Stimulated activated CD4-positive, alpha-beta T cell treated with anti-CD3 and anti-CD28 coated beads, Interleukin-4, amount 100 ng/mL, for 24 hours (primary cell): ENCODE measurements at places on chromosomes 16 and 17.
A peak's percentile ranks its signal among the peaks of the same experiment; 100 is the strongest.

DNA sequence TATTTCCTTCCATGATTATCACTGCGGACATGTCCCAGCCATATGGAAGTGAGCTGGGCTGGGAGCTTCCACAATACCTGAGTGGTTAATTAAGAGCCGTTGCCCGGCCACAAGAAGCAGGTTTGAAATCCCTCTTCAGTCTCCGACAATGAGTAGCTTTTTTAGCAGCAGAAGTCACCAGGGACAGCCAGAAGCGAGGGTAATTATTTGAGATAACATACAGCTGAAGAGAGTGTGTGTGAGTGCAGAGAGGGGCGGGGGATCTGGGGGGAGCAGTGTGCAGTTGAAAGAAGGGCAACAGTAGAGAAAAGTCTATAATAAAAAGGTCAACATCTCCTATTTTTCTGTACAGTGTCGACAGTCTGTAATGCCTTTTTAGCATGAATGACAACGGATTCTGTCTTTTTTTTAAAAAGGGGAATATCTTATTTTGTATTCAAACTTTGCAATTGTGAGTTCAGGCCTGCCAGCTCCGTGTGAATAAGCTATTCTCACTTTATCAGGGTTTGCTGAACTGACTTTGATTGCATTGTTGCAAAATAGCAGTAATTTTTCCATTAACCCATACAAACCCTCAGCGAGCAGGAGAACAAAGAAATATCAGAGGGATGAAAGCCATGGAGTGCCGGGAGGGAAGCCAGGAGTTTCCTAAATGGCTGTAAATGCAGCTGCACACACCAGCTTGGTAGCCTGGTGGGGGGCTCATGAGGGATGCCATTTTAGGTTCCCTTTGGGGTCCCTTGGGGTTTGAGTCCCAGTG, 220.3 kb upstream of the IRX3 start:
- DNase-seq: no peak

DNA sequence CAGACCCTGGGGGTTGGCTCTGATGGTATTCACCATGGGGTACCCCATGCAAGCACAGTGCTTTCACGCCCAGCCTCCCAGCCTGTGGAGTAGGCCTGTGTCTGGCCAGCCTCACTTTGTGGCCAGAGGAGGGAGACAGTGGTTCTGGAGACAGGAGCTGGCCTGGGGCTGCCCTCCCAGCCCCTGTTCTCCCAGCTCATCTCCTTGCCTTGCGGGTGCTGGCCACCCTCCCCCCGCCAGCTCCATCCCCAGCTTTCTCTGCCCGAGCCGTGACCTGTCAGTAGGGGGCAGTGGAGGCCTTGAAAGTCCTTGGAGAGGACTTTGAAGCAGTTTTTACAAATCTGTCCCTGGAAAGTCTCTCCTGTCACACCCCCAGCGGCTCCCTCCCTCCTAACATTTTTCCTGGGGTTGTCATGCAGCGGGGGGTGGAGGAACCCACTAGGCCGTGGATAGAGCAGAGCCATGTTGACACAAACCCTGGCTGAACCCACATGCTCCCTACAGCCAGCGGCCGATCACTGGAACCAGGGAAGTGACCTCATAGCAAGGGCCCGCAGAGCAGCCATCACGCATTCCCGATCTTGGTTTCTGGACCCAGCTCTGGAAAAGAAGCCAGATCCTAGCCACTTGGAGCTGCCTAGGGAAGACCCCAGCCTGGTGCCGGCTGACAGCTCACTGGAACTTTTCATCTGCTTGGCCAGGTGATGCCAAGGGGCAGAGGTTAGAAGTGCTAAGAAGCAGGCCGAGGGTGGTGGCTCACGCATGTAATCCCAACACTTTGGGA, 289.4 kb downstream of the SEC14L1 start:
- DNase-seq: peak; percentile 91

DNA sequence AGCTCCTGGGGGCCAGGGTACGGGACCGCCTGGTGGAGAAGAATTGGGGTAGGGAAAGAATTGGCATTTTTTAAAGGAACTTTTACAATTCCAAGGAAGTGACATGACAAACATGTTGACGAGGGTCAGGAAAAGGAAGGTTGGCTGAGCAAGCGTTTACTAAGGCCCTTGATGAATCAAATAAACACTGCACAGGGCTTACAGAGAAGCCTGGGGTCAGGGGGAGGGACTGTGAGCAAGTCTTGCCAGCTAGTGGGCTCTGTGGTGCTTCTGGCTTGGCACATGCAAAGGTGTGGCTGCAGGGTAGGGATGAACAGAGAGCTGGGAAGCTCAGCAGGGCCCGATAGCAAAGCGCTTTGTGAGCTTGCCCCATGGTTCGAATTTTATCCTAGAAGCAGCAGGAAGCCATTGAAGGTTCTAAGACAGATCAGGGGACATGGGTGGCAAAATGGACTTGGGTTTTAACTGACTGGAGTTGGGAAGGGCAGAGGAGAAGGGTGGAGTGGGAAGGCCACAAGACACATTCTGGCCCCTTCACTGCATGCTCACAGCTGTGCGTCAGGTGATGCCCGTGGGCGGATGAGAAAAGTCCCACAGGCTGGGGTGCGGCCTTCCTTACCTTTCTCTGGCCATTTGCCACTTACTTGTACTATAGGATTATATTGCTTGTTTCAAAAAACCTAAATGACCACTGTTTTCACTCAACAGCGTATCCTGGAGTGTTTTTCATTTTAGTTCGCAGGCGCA, 117.8 kb downstream of the SOCS1 start:
- no peak for DNase-seq

DNA sequence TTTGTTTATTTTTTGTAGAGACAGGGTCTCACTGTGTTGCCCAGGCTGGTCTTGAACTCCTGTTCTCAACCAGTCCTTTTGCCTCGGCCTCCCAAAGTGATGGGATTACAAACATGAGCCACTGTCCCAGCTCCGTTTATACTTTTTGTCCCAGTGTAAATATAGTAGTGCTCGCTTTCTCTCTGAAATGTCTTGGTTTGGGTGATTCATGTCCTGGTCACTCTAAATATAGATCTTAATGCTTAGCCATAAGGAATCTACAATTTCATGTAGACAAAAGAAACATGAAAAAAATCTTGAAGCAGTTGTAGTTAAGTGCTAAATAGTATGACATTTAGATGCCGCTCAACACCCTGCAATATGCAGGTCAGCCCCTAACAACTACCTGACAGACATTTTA, 126.9 kb downstream of the KATNIP start:
- no peak for DNase-seq

- no peak for DNase-seq
These were observed 5.6 kb downstream of the ERAL1 start for GRCh38 chr17:28860363-28860808.

DNA sequence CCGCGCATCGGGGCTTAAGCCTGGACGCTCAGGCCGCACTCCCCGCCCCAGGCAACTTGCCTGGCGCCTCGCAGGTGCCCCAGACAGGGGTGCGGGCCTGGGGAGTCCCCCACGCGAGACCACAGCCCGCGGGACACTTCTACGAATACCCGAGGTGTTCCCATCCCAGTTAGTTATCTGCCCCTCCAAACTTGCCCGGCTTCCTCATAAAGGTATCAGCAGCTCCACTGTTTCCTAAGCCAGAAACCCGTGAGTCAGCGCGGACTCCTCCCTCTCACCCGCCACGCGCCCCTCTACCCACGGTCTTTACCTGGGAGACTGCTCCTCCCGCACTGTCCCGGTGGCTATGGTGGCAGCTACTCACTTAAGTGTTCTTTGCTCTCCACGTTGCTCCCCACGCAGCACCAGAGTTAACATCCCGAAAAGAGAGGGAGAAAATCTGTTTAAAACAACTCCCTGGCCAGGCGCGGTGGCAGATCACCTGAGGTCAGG, 1.0 kb upstream of the CREBBP start:
- DNase-seq: no peak

GRCh38 chr16:11621920-11622651, 35.4 kb upstream of the LITAF start:
- DNase-seq: peak; percentile 37

GRCh38 chr17:77185137-77185536, 44.4 kb downstream of the SEC14L1 start:
- DNase-seq: no peak

DNA sequence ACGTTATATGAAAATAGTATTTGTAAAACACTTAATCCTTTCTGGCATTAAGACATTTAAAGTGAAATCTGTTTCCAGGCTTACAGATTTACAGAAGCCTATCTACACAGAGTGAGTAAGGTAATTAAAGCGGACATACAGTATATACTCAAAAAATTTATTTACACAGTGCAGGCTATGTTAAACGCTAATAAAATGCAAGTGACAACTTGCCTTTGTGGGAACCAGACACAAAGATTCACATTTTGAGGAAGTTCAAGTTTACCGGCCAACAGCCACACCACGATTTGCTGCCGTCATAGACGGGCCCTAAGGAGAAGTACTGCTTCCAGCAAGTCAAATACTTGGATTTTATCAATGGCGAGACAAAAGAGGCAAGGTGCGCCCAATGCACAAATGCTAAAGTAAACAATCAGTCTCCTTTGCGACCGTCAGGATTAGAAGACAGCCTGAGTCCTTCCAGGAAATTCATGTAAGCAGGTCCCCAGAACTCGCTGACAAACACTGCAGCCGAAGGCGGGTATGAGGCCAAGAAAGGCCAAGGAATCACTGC, 801 bp downstream of the VPS35 start:
- DNase-seq: no peak

DNA sequence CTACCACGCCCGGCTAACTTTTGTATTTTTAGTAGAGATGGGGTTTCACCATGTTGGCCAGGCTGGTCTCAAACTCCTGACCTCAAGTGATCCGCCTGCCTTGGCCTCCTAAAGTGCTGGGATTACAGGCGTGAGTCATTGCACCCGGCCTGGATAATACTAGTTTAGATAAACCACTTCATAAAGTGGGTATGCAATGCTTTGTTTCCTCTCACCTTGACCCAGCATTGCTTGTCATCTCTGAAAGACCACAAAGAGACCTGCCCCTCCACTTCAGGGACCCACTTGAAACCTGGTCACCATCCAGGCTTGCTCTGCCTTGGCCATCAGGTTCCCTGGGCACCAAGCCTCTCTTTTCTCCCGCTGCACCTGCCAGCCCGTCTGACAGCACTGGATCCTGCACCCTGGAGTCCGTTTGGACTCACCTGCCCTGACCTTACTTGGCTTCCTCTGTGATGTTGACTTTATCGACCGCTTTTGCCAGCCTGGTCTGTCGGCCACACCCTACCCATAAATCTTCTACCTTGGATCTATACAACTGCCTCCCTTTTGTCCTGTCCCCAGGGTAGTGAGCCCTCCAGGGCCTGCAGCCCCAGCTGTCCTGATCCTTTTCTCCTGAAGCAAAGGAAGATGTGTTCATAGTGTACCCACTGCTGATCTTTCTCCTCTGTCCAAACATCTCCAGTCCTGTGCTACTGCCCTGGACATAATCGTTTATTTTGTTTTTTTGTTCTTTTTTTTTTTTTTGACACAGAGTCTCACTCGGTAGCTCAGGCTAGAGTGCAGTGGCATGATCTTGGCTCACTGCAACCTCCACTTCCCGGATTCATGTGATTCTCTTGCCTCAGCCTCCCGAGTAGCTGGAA, 12.7 kb upstream of the ZG16 start:
- no peak for DNase-seq

DNA sequence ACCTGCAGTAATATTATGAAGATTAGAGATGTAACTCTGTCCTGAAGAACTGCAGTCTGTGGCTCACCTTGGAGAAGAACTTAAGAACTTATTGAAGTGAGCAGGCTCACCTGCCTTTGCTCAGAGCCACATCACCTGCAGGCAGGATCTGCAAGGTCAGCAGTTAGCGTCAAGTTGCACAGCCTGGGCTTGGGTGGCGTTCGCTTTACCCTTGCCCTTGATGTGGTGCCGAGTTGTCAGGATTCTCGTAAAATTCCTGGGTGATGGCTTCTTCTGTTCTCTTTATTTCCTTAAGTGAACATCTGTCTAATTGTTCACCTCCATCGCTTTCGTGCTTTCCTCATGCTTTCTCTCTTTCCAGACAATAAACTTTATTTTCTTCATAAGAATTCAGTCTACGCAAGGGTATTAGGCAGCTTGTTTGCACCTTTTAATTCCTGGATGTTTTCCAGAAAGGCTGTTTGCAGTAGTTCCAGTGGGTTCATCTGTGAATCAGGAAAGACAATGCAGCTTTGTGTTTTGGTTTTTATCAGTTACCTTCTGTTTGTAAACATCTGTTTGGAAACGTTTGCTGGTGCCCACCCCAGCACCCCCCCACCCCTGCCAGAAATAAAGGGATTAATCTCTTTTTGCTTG, 254.3 kb downstream of the WWOX start:
- DNase-seq: no peak

- no peak for DNase-seq
These were observed 11.9 kb upstream of the SLC4A1 start for GRCh38 chr17:44279666-44280391.

DNA sequence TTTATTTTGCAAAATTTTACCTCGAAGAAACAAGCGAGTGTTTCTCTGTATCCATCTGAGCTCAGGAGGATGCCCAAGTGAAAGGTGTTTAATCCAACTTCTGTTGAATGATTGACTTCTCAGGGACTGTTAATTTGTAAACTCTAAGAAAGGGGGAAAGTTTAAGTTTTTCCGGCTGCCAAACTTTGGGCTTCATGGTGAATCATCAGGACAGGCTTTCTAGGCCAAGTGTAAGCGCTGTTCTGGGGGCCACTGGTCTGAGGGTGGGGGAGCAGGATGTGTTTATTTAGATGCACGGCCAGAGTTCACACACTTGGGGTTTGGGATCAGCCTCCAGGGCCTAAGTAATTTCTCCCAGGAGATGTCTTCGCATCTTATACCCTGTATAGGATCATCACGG, 110.4 kb downstream of the PITPNC1 start:
- no peak for DNase-seq

GRCh38 chr17:34883106-34884000, 77.9 kb downstream of the CCT6B start:
- DNase-seq: no peak

DNA sequence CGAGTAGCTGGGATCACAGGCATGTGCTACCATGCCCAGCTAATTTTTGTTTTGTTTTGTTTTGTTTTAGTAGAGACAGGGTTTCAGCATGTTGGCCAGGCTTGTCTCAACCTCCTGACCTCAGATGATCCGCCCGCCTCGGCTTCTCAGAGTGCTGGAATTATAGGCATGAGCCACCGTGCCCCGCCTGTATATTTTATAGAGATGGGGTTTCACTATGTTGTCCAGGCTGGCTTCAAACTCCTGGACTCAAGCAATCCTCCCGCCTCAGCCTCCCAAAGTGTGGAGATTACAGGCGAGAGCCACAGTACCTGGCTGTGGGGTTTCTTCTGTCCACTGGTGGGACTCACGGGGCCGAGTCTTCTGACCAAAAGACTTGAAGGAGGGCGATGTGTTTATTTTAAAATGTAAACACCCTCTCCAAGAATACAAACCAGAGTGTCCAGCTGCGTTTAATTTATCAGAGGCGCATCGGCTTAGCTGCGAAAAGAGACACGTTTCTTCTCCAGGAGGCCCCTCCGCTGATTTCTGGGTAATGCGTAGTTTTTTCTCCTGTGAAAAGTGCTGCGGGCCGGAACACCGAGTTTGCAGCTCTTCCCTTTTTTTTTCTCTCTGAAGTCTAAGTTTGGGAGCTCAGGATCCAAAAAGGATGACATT, 86.9 kb upstream of the CIBAR2 start:
- DNase-seq: no peak

GRCh38 chr17:55576996-55577586, 65.8 kb upstream of the SMIM36 start:
- DNase-seq: peak; percentile 57

- DNase-seq: no peak
These were observed 2.4 kb downstream of the SPSB3 start for GRCh38 chr16:1779741-1780676.

- no peak for DNase-seq
These were observed 50.9 kb downstream of the CDH11 start for GRCh38 chr16:65070831-65071432.

- DNase-seq: no peak
These were observed 922 bp upstream of the MRPL58 start for GRCh38 chr17:75011401-75012095.

- no peak for DNase-seq
These were observed 29.1 kb downstream of the TMEM100 start for GRCh38 chr17:55693254-55694216.
